ENCODE measurements at places on chromosomes 2 and 18.

GRCh38 chr2:201854841-201855240 is 48.5 kb downstream of the CDK15 start:
- DNase-seq = no peak

DNA sequence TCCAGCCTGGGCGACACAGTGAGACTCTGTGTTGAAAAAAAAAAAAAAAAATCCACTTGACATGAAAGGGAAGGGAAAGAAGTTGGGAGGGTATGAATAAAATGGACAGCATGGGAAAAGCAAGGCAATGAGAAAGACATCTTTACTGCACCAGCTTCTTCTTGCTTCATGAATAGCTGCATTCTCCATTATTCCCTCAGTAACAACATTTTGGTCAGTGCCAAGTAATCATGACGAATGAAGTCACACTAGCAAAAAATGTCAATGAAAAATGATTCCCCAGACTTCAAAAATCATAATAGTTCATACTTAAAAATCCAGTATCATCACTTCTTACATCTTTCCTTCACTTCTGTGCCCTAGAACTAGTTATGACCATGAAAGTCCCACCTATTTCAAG is 30.4 kb downstream of the ADAM17 start:
- DNase-seq = no peak

- DNase-seq = no peak
Observed at GRCh38 chr18:4603955-4604354, 148.8 kb upstream of the DLGAP1 start.

DNA sequence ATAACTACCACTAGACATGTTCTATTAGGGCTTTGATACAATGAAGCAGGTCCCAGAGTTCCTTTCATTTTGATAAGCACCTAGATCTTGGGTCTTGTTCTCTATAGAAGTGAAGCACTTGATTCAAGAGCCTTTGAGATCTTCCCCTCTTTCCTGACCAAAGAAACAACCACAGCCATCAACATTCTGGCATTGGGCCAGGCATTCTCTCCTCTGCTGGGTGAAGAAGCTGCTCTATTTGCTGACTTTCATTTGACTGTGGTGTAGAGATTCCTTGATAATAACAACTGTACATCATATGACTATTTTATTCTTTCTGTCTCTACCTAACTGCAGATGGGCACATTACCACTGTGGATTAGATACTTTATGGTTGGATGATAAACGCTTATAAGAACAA is 96.6 kb upstream of the LYPD1 start:
- DNase-seq = no peak

DNA sequence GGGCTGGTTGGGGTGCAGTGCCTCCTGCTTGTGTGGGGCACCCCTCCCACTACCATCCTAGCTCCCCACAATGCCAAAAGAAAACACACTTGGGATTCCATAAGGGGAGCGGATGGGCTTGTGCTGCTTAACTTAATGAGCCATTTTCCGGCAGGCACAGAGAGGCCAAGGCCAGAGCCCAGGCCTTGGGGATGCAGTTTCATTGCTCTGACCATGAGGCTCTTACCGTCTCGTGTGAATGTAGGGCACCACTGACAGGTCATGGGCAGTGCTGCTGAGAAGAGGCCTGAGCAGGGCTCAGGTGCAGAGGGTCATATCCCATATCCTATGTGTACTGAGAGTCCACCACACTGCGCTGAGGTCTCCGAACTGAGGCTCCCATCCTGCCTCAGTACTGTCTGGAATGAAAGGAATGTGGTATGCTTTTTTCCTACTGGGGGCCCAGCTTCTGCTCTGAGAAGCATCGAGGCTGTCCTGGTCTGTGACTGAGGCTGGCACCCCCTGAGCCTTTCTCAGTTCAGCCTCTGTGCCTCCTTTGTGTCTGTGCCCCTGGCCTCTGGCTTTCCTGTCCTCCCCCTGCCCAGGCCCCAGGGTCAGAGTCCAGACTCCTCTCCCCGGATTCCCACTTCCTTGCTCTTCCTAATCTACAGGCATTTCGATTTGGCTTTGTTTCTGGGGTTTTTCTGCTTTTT is 45.2 kb upstream of the MAPRE3 start:
- no peak for DNase-seq

DNA sequence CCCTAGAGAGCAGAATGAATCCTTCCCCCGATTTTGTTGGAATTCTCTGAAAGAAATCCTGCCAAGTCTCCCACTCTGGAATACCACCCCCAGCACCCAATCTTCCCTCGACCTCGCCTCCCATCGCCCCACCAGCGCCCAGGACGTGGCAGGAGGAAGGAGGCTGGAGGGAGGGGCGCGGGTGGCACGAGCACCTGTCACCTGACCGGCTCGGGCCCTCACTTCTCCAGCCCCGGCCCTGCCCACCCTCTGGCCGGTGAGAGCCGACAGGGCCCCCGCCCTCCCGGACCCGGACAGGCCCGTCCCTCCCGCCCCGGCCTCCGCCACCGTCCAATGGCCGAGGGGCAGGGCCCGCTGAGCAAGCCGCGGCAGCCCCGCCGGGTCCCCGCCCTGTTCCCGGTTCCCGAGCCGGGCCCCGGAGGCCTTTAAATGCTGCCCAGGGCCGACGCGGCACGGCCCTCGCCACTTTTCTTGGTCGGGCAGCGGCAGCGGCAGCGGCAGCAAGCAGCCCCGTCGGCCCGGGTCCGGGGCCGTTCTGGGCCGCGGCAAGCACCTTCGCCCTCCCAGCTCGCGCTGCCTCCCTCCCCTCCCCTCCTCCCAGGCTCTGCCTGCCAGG is at the start of gene LGALSL:
LGALSL (plus strand) TSS at position 393 of the 616 bp plus-strand sequence. CDS start 384 bp downstream, outside the sequence.
- DNase-seq = peak; percentile 21

- no peak for DNase-seq
Observed at GRCh38 chr18:78178812-78179211, 800.8 kb upstream of the SALL3 start.

GRCh38 chr2:241295326-241296095 is 20.0 kb downstream of the HDLBP start:
- DNase-seq = no peak

DNA sequence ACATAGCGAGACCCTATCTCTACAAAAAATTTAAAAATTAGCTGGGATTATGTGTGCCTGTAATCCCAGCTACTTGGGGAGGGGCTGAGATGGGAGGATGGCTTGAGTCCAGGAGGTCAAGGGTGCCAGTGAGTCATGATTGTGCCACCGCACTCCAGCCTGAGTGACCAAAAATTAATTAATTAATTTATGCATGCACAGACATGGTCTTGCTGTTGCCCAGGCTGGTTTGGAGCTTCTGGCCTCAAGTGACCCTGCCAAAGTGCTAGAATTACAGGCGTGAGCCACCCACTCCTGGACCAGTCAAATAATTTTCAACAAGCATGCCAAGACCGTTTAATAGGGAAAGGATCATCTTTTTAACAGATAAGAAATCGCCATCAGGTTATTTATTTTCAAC is 57.7 kb upstream of the TFCP2L1 start:
- no peak for DNase-seq

DNA sequence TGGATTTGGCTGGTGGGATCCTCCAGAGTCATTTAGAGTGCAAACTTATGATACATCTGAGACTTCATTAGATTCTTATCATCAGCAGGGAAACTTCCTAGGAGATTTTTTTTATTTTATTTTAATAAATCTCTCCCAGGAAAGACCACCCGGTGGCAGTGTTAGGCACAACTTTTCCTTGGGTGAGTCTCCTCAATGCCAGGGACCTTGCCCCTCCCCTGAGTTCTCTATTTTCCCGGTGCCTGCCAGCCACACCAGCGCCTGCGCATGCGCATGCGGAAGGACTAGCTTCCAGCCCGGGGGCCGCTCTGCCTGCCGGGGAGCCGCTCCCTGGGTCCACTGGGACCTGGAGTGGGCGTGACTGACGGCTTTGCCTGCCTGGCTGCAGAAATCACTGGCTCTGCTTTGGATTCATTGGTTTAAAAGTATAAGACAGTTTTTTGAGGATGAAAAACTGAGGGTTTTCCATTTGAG is 86.6 kb downstream of the TMEM182 start:
- peak; percentile 11 for DNase-seq

Data from stimulated activated CD8-positive, alpha-beta memory T cell treated with anti-CD3 and anti-CD28 coated beads, Interleukin-2, amount 100 ng/mL, for 48 hours (primary cell).